Fibroblast of skin of abdomen (primary cell): ENCODE measurements at places on chromosomes 16 and 17.

GRCh38 chr16:1045993-1046911, 26.3 kb upstream of the SSTR5 start:
- no peak for DNase-seq

DNA sequence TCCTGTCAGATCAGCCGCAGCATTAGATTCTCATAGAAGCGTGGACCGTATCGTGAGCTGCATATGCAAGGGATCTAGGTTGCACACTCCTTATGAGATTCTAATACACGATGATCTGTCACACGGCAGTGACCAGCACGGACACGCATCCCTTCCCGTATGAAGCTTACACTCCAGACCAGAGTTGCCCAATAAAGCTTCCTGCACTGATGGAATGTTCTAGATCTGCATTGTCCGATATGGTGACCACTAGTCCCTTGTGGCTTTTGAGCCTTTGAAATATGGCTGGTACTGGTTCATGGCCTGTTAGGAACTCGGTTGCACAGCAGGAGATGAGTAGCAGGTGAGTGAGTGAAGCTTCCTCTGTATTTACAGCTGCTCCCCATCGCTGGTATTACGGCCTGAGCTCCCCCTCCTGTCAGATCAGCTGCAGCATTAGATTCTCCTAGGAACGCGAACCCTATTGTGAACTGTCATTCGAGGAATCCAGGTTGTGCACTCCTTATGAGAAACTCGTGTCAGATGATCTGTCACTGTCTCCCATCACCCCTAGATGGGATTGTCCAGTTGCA, 49.8 kb upstream of the ZCCHC14 start:
- no peak for DNase-seq

GRCh38 chr17:12282056-12282455, 261.4 kb downstream of the MAP2K4 start:
- DNase-seq = peak; percentile 27

- DNase-seq = peak; percentile 48
These were observed 112.4 kb downstream of the SPECC1 start for GRCh38 chr17:20121359-20122253.

GRCh38 chr17:3810019-3810418, 9.0 kb upstream of the ITGAE start:
- DNase-seq = no peak

- DNase-seq = no peak
These were observed 19.6 kb downstream of the TELO2 start for GRCh38 chr16:1512774-1513173.

GRCh38 chr17:28963055-28963611, 11.8 kb upstream of the PHF12 start:
- no peak for DNase-seq
